Smooth muscle cell of the brain vasculature (primary cell): ENCODE measurements at places on chromosomes 12 and 14.
A peak's percentile ranks its signal among the peaks of the same experiment; 100 is the strongest.

- DNase-seq = peak; percentile 41
Measured at GRCh38 chr12:1093166-1093751, 102.2 kb downstream of the ERC1 start.

DNA sequence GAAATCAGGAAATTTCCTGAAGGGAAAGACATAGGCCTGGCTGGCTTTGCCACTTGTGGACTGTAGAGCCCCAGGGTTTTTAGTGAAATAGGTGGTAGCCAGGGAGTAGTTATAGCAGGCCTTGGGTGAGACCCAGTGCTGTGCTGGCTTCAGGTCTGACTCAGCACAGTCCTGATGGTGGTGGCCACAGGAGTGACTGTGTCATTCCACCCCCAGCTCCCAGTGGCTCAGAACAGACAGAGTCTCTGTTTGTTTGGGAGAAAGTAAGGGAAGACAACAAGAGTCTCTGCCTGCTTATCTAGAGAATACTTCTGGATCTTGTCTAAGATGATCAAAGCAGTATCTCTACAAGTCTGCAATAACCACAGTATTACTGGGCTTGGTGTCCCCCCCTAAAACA lies 27.5 kb upstream of the OR6J1 start:
- DNase-seq = no peak

GRCh38 chr12:69130064-69130463 lies 109.3 kb upstream of the CPSF6 start:
- no peak for DNase-seq

DNA sequence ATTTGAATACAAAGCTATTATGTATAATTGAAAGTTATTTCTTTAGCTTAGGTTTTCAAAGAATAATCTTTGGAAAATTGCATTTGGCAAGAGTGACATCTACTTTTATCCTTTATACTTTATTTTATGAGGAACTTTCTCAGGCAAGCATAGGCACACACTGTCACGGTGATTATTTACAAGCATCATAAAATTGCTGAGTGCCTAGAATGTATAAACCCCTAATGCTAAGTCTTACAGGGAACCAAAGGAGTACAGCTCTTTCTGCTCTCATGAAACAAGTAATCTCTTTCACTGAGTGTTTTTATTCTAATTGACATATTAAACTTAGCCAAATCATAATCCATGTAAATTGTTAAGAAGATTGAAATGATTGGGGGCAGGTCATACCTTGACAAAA lies 154.9 kb downstream of the FSCB start:
- no peak for DNase-seq

- DNase-seq = no peak
Measured at GRCh38 chr14:29236401-29236800, 469.8 kb downstream of the FOXG1 start.

GRCh38 chr12:45762185-45763110 lies 32.9 kb downstream of the ARID2 start:
- peak; percentile 20 for DNase-seq

- no peak for DNase-seq
Measured at GRCh38 chr12:52395761-52396434, 10.2 kb downstream of the KRT82 start.

DNA sequence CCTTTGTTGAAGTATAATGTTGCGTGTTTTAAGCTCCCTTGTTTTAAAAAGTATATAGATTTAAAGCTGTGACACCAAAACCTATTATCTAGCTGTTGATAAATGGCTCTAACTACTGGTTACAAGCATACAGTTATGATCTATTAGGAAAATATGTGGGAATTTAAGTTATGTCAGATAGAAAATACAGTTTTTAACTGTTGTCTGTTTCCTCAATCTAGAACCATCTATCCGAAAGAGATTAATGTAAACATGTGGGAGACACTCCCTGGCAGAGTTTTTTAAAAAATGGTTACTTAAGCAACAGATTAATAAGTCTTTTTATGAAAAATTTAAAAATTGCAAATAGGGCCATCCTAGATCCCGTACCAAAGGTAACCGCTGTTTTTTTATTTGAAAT lies 8.2 kb downstream of the RPL36AL start:
- no peak for DNase-seq

GRCh38 chr12:117044790-117045159 lies 54.4 kb downstream of the TESC start:
- DNase-seq = no peak

GRCh38 chr12:94707892-94708291 lies 57.5 kb upstream of the TMCC3 start:
- no peak for DNase-seq
